Uterus (tissue), 4 donors: ENCODE measurements at places on chromosomes 2 and 18. TPM values are rescaled to one million over a fixed set of nuclear protein-coding genes. Genes with fewer than 3 reads are reported as not detected.

SATB2 gene
- 8.8 TPM for total RNA-seq

CFAP65 gene
- total RNA-seq = 3.5 TPM

BCL2L11 gene
- 2.0 TPM for total RNA-seq

C2orf78 gene
- not detected for total RNA-seq

GPAT2 gene
- total RNA-seq = not detected

CNRIP1 gene
- 58.1 TPM for total RNA-seq

ARHGAP28 gene
- total RNA-seq = 11.3 TPM

HAAO gene
- total RNA-seq = 23.0 TPM

ZNF532 gene
- total RNA-seq = 173 TPM

MALL gene
- 46.4 TPM for total RNA-seq

UGT1A4 gene
- total RNA-seq = not detected

DLX2 gene
- not detected for total RNA-seq

GPR17 gene
- total RNA-seq = not detected

- peak; percentile 95 for DNase-seq
These were observed 390.2 kb upstream of the TNP1 start for GRCh38 chr2:217250013-217250524.

DNA sequence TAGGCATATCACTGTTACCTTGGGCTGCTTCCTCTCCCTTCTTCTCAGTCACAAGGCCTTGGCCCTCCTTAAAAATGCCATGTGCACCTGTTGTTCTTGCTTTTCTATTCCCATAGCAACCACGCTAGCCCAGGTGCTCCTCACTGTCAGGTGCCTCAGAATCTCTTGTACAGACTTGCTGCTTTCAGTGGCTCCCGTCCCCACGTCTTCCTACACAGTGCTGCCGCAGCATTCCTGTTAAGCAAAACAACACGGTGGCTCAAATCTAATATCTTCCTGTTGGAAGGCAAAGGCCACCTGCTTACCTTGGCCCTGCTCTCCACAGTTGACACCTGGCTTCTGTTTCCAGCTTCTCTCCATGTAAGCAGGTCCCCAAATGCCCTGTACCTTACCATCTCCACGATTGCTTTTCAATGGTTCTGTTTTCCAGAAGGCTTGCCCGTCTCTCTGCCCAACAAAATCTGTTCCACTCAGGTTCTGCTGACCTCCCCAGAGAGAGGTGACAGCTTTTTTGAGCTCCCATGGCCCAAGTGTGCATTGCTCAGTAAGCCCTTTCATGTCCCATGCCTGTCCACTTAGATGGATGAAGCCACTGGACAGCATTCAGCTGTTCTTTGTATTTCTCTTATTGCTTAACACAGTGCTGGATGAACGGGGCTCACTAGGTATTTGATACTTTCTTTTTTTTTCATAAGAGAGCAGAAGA, 240.4 kb downstream of the PRKCE start:
- no peak for DNase-seq

- DNase-seq = no peak
These were observed 14.8 kb downstream of the FAM237A start for GRCh38 chr2:206657087-206657486.

DNA sequence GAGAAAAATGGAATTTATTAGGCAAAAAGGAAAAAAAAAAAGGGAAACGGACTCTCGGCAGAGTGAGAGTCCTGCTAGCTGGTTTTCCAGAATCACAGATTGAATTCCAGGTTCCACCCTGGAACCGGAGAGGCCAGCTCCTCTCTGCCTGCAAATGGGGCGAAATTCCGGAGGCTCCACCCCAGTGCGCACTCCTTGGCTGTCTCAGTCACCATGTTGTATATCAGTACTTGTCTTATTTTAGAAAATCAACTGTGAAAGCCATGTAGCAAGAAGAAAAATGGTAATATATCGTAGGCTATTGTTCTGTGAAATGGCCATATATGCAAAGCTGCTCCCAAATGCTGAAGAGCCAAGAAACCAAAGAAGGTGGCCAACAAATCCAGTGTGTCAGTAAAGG, 49.4 kb downstream of the CYBRD1 start:
- no peak for DNase-seq

GRCh38 chr2:28993206-28993960, 12.3 kb downstream of the TOGARAM2 start:
- DNase-seq = no peak

DNA sequence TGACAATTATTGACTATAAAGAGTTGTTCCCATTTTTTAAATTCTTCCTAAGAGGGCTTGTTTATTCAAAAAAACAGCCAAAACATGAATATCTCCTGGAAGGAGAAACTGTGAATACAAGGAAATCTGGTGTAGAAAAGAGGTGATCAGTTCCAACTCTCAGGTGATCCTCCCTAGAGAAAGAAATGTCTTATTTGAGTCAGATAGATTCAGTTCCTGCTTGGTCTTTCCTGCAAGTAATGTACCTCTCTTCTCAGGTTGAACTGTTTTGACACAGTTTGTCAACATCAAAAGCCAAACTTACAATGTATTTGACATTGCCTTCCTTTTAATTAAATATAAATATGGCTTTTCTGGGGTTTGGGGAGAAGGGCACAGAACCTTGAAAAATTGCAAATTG, 567.4 kb downstream of the ARHGAP15 start:
- DNase-seq = no peak

DNA sequence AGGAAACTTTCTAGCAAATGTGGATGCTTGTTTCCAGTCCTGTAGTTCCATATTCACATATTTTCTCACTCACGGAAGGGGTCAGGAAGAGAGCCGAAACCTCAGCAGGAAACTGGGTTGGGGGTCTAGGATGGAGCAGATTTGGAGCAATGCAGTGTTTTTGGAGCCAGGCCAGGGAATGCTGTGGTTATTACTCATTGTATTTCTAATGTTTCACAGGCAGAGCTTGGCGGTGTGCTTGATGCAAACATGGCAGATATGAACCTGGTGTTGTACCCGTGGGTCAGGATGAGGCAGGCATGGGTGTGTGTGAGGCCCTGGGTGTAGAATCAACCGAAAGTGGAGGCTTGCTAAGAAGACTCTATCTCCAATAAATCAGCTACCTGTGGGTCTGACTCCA, 34.6 kb upstream of the ACKR3 start:
- no peak for DNase-seq

DNA sequence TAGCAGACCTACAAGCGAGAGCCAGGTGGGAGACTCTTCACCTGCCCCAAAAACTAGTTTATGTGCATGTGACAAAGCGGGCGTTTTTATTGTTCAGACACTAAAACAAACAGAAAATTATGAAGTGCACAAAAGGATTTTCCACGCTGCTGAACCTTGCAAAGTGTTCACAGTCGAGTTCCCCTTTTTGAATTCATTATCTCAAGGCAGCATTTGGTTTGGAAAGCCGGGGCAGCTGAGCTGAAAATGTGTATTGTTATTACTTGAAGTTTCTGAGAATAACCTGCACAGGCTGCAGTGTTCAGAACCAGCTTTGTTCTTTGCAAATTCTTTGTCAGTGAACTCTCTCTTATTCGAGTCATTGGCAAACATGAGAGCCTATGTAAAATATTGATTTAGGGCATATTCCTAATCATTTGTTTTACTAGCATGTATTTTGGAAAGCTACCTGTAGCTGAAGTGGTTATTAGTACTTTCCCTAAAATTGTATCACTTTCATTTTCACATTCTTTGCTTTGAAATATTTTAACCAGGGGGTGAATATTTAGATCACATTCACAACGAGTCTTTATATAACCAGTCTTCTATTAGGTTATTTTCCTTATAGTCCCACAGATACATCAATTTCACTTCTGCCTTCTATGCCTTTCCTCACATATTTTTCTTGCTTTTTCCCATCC, 59.5 kb downstream of the LRRTM1 start:
- DNase-seq = no peak

GRCh38 chr2:95054016-95054415, 28.5 kb downstream of the MAL start:
- no peak for DNase-seq

DNA sequence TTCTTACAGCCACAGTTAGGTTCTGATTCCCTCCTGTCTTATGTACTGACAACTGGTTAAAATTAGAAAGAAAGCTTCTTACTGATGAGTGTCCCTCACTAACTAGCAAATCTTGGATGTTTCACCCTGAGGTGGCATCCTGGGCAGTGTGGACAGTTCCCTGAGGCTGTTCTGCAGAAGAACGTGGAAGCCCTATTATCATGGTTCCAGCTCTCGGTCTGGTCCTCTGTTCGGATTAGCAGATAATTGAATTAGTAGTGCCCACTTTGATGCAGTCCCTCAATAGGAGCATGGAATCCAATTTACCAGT, 381.7 kb upstream of the NT5C1B start:
- DNase-seq = no peak

- DNase-seq = no peak
These were observed 16.4 kb downstream of the GALNT3 start for GRCh38 chr2:165777522-165778186.

DNA sequence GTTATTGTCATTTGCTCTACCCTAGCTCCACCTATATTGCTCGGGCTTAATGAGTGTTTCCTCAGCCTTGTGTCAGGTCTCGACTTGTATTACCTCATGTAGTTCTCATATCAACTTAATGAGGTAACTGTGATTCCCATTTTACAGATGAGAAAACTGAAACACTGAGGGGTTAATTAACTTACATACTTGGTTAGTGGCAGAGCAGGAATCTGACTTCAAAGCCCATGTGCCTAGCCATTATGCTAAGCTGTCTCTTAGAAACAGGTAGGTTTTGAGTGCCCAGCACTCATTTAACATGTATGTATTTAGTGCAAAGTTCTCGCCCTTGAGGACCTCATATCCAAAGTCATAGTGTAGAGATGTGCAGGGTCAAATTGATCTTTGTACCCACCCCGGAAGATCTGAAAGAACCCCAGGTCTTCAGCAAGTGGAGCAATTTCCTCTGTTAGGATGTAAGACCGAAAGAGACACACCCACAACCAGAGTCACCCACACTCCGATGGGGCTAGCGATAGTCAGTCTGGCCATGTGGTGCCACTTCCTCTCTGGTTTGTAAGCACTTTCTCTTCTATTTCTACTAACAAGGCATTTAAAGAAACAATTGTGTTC, 121.0 kb upstream of the SLC39A10 start:
- DNase-seq = no peak

DNA sequence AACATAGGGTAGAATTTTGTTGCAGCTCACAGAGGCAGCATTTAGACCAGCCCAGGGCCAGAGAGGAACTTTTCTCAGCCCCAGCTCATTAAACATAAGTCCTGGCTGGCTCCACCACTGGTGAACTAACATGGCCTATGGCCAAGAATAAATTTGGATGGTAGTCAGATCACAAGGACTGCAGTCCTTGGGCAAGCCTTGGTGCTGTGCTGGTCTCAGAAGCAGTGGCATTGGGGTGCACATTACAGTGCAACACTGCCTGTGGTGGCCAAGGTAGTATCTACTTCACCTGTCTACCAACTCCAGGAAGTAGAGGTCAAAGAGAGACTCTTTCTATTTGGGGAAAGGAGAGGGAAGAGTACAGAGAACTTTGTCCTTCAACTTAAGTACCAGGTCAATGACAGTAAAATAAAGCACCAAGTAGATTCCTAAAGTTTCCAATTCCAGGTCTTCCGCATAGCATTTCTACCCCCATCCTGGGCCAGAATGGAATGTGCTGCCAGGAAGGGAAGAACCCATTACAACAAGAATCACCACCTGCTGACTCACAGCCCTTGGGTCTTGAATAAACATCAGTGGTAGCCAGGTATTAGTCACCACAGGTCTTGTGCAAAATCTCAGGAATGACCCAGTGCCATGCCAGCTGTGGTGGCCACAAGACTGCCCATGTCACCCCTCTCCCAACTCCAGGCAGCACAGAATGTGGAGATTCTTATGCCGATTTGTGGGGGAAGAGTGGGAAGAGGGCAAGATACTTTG, 155.4 kb upstream of the FSIP2 start:
- DNase-seq = no peak

GRCh38 chr2:77443076-77443475, 79.1 kb downstream of the LRRTM4 start:
- DNase-seq = no peak

- DNase-seq = no peak
These were observed 95.4 kb downstream of the GLI2 start for GRCh38 chr2:120831086-120831485.

GRCh38 chr2:235836491-235836911, 331.7 kb downstream of the GBX2 start:
- no peak for DNase-seq

DNA sequence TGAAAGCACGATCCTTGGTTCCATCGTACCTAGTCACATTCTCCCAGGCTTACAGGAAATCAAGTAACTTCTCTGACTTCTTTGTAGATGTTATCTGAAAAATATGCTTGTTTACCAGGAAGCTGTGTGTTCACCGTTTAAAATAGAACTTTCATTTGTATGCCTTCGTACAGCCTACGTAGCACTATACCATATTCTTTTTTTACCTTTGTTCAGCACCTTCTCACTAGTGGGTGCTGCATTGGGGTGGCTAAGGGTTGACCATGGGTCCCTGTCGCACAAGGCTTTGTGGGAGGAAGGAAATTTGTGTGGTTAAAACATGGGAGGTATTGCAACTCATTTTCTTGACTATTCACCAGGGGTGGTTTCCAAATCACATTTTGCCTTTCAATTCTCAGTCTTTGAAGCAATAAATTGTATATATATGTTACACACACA, 16.6 kb downstream of the MALT1 start:
- DNase-seq = no peak

DNA sequence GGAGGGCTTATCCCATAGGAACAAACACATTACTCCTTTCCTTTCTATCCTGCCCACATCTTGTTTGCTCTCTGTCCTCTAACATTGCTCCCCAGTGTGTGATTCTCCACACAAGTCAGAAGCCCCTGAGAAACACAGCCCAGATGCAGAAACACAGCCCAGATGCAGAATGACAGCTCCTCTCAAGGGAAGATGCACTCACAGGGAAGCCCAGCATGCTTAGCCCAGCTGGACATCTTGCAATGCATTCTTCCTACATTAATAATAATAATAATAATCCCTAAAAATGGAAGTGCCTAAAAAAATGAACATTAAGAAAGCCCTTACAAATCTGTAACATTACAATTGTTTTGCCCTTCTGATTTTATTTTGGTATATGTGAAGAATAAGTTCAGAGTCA, 172.1 kb downstream of the CBLN2 start:
- DNase-seq = no peak

- peak; percentile 33 for DNase-seq
These were observed 708.6 kb upstream of the ZEB2 start for GRCh38 chr2:145228506-145228905.

GRCh38 chr2:196944570-196944969, 18.1 kb upstream of the PGAP1 start:
- no peak for DNase-seq

GRCh38 chr2:8872821-8873432, 35.5 kb upstream of the KIDINS220 start:
- DNase-seq = no peak

DNA sequence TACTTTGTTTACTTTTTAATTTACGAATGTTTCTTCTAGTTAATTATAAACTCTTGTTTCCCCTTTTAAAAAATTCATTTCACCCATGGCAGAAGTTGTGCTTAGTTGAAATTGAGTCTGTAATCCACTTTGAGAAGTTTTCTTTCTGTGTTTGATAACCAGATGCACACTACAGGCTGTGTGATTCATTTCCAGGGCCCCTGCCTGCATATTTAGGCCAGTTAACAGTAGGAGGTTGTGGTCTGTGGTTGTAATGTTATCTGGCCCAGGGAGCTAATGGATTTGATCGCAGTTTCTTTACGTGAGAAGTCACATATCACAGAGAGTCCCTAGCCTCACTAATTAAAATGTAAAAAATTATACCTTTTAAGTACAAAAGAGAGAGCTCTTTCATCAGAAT, 3.3 kb downstream of the CDH7 start:
- no peak for DNase-seq

- no peak for DNase-seq
These were observed 10.6 kb upstream of the ATG16L1 start for GRCh38 chr2:233240897-233241296.
